ENCODE measurements at places on chromosomes 7 and 10. TPM values are rescaled to one million over a fixed set of nuclear protein-coding genes. Genes with fewer than 3 reads are reported as not detected.

PAPOLB gene
- total RNA-seq = not detected

GRCh38 chr10:79367426-79368189, 20.3 kb downstream of the PPIF start:
- DNase-seq = no peak

DNA sequence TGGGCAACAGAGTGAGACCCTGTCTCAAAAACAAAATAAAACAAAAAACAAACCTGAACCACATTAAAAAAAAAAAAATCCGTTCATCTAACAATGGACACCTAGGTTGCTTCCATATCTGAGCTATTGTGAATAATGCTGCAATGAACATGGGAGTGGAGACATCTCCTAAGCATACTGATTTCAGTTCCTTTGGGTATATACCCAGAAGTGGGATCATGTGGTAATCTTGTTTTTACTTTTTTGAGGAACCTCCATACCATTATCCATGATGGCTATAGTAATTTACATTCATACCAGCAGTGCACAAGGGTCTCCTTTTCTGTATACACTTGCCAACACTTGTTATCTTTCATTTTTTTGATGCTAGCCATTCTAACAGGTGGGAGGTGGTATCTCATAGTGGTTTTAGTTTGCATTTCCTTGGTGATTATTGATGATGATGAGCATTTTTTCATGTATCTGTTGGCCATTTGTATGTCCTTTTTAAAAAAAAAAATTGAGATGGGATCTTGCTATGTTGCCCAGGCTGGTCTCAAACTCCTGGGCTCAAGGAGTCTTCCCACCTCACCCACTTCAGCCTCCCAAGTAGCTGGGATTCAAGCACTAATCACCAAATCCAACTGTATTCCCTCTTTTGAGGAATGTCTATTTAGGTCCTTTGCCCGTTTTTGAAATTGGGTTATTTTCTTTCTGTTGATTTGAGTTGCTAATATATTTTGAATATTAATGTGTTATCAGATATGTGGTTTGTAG, 17.5 kb downstream of the CDK13 start:
- DNase-seq = no peak

DNA sequence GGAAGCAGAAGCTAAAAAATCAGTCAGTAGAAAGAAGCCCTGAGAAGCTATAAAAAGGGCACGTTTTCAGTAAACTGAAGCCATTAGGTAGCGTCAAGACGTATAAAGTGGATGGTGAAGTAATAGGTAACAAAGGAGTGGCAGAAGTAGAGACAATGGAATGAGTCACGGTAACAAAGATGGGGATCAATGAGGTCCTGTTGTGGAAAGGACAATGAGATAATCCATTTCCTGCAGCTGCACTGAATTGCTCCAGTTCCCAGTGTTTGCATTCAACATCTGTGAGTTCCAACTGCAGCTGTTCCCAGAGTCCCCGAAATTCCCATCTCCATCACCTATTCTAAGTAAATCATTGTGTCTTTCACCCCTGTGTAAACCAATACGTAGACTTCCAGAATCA, 4.8 kb upstream of the HYCC1 start:
- no peak for DNase-seq

- DNase-seq = no peak
Measured at GRCh38 chr10:83555264-83555663, 584.0 kb upstream of the GHITM start.

AVPI1 gene
- total RNA-seq = 3.1 TPM

ATOH7 gene
- not detected for total RNA-seq

NPFFR1 gene
- total RNA-seq = not detected

GRCh38 chr10:19209319-19209718, 160.7 kb downstream of the MALRD1 start:
- no peak for DNase-seq

GRCh38 chr7:155674556-155674955, 30.1 kb downstream of the RBM33 start:
- no peak for DNase-seq

GRCh38 chr10:71393841-71394475, 2.8 kb upstream of the CDH23 start:
- DNase-seq = no peak

DNA sequence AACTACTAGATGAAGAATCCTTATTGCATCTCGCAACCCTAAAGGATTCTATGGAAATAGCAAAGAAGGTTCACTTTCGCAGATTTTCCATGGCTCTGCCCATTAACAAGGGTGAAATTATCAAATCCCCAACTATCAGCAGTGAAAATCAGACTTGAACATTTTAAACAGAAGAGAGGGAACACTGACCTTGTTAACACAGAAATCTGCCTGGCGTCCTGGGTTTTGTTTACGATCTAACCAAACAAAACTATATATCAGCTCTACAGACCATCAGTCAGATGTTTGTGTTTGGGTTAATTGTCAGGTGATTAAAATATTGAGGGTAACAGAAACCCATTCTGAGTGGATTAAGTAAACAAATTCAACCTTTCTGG, 1.9 kb downstream of the CTTNBP2 start:
- DNase-seq = no peak

- DNase-seq = no peak
Measured at GRCh38 chr10:100174699-100175677, 10.8 kb downstream of the ERLIN1 start.

- DNase-seq = no peak
Measured at GRCh38 chr7:74709880-74710671, 52.6 kb downstream of the GTF2I start.

IGF2BP3 gene
- not detected for total RNA-seq

CRHR2 gene
- not detected for total RNA-seq

DNA sequence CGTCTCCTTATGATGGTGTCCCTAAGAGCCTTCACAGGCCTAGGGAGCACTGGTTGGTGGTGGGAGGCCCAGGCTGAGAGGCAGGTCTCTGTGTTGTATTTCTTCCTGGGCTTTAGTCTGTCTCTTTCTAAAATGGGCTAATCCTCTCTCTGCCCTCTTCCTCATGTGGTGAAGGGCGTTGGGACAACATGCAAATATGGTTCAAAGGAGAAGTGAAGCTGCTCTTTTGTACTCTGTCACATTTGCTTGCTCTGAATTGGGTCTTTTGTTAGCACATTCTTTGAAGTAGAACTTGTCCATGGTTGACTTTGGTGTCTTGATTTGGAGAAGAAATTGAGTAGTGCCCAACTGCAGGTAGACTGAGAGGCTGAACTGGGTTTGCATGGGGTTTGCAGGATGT, 814 bp downstream of the HK1 start:
- DNase-seq = no peak

Measured in naive thymus-derived CD8-positive, alpha-beta T cell (primary cell).